Stimulated activated CD8-positive, alpha-beta memory T cell treated with anti-CD3 and anti-CD28 coated beads, Interleukin-4, amount 100 ng/mL, for 1 hour (primary cell): ENCODE measurements at places on chromosomes 11 and 22.

DNA sequence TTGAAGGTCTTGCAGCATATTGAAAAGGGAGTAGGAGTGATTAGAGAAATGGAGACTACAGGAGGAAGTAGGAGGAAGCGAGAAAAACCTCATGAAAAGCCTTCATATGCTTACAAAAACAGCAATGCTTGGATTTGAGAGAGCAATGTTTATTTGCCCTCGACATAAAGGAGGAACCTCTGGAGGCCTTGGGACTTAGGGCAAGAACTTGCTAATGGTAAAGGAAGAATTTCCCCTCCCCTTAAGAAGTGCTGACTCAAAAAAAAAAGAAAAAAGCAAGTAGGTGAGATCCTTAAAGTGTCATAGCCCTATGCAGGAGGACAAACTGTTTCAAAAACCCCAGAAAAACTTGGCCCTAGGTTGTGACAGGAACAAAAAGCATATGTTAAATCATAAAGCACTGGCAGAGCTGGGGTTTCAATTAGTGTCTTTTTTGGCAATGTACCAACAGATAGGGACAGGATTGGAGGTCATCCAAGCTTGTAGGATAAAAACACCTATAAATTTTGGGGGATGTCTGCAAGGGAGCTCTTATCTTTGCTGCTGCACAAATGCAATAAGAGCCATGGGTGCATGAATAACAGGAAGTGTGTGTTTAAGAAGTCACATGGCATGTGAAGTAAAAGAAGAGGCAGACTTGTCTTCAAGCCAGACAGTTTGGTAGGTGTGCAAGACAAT lies 4.9 kb downstream of the GLYAT start:
- no peak for DNase-seq

DNA sequence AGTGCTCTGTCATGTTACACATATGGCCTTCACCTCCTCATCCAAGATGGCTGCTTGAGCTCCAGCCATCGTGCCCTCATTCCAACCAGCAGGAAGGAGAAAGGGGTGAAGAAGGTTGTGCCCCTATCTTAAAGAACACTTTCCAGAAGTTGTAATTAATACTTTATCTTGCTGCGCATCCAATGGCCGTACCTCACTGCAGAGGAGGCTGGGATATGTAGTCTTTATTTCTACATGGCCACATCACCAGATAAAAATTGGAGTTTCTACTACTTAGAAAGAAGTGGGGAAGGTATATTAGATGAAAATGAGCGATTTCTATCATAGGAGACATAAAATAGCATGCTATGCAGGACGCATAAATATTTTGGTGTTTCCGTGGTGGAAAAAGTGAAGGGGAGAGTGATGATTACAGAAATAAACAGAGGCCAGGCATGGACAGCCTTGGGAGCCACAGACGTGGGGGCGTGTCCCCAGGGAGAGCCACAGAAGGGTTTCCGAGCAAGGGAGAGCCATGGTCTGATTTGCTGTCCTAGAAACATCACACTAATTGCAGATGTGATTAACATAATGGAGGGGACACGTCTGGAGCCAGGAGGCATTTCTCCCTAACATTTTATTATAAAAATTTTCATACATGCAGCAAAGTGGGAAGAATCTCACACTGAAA lies 8.8 kb upstream of the MB start:
- no peak for DNase-seq

- DNase-seq, result no peak
Measured at GRCh38 chr11:19407677-19408270, 167.0 kb upstream of the E2F8 start.

DNA sequence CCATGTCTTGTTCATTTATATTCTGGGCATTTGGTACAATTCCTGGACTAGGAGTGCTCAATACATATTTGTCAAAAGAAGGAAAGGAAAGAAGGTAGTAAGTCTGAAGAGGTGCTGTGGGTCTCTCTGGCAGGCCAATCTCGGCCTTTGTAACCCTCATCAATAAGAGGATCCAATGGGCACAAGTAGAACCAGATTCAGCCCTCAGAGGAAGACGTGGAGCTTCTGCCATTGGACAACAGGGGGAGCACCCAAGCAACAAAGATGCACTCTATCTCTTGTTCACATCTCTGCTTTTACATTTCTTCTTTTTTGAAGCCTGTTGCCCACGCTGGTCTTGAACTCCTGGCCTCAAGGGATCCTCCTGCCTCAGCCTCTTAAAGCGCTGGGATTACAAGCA lies 2.2 kb upstream of the VPS11 start:
- no peak for DNase-seq

DNA sequence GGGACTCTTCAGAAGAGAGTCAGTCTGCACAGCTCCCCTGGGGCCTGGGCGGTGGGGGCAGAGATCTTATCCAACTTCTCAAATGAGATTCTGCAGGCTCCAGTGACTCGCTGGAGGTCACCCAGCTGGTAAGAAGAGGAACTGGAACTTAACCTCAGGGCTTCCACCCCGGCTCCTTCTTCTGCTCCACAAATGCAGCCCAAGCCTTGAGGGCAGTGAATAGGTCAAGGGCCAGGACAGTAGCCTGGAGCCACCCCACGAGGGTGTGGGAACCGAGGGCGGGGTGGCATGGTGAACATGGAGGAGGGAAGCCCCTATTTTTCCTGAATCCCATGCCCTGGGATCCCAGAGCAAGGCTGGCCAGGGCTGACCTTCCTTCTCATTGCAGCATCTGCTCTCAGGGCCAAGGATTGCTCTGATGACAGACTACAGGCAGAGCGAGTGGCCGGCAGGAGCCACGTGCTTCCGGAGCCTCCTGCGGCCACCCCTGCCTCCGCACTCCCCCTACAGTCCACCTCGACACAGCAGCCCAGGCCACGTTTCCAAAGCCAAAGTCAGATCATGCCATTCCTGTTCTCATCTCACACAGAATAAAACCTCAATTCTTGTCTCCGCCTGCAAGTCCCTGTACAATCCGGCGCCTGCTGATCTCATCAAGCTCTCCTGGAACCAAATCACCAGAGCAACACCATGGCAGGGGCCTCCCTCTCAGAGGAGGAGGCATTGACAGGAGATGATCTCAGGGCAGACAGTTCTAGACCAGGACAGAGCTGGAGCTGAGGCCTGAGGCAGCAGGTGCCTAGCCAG lies 21.1 kb upstream of the UPK3A start:
- DNase-seq, result no peak
